ENCODE measurements at places on chromosomes 5 and 9. TPM values are rescaled to one million over a fixed set of nuclear protein-coding genes. Genes with fewer than 3 reads are reported as not detected.

DNA sequence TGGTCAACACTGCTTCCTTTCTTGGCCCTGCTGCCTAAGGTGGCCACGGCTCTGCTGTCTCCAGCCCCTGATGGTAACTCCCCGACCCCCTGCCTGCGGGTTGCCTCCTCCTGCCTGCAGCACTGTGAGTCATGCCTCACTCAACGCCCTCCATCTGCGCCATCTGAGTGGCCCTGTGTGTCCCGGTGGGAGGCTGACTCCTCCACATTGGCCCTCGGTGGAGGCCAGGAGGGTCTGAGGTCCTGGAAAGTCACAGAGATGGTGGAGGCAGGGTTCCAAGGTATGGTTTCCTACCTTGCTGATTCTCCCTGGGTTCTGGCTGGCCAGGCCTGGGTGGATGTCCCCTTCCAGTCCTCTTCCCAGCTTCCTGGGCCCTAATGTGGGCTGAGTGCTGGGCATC, 64.5 kb upstream of the ADAMTS2 start:
- peaks cover 6% of the 10 kb centered on the region for H3K27me3 ChIP-seq
- no peaks in the 10 kb centered on the region for H3K4me1 ChIP-seq
- no peak overlapping the region for H3K27ac ChIP-seq
- no peak for DNase-seq
- H3K4me3 ChIP-seq, result no peak overlapping the region
- H3K36me3 ChIP-seq, result no peaks in the 10 kb centered on the region

DNA sequence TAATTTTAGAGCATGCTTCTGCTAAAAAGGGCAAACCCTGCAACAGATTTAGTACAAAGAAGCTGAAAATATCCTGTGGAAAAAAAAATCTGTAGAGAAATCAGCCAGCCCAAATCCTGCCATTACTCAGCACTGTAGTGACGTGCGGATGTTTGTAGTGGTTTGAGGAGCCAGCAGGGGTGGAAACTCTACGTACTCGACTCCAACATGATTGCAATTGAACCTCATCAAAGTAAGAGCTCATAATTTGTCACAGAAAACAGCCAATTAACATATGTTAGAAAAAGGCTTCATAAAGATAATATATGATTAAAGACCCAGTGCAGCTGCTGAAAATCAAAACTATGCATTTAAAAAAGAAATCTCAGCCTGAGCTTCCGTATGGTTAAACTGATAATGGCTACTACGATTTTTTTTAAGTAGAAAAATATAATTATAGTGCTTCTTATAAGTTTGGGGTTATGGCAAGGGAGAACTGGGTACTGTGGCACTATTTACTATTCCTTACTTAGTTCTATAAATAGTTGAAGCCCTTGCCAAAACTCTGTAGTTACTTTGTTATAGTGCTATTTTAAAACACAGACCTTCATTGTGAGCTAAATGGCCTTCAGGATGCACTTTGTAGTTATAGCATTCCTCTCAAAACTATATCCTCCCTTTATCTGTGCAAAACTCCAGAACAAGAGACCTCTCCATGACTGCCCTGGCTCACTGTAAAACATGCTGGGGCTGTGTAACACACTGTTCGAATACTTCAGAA, 49.4 kb downstream of the MEF2C start:
- peak; percentile 89 for DNase-seq
- no peaks in the 10 kb centered on the region for H3K27me3 ChIP-seq
- peak overlapping the region; percentile 47 for H3K27ac ChIP-seq
- peaks cover 23% of the 10 kb centered on the region for H3K4me1 ChIP-seq
- peak overlapping the region; percentile 63 for H3K4me3 ChIP-seq

DNA sequence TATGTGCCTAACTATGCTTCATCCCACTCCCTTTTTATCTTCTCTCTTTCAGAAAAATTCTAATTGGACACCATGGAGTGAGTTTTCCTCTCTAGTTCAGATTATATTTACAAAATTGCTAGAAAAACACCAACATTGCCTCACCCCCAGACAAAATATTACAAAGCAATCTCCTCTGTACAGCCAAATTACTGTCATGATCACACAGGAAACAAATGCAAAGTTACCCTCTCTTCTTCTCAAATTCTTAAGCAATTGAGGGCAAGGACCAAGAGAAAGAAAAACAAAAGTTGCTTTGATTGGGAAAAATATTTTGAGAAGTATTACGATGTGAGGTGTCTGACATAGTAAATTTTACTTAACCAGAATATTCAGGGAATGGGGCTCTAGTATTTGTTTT, 30.8 kb upstream of the ABCA1 start:
- no peaks in the 10 kb centered on the region for H3K27me3 ChIP-seq
- H3K4me3 ChIP-seq, result no peak overlapping the region
- no peak for DNase-seq
- H3K4me1 ChIP-seq, result no peaks in the 10 kb centered on the region

DNA sequence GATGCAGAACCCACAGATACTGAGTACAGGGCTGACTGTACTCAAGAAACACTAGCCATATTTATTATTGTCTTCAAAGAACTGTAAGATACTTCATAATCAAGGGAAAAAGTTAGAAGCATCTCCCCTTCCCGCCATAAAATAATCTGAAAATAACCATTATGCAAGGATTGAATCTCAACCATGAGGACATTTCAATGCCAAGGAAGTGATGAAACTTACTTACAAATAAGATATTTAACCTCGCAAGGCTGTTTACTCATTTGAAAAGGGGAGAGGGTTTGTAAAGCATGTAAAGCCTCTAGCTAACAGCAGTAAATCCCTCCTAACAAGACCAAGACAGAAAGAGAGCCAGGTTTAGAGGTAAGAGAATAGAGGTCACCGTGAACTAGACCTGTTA, 6.3 kb downstream of the MYO10 start:
- H3K27me3 ChIP-seq, result no peaks in the 10 kb centered on the region
- no peak for DNase-seq
- no peak overlapping the region for H3K27ac ChIP-seq
- no peaks in the 10 kb centered on the region for H3K36me3 ChIP-seq
- H3K4me3 ChIP-seq, result no peak overlapping the region

TLX3 gene
- total RNA-seq, result not detected

COL27A1 gene
- total RNA-seq, result 3.9 TPM
